Mammary epithelial cell (primary cell): ENCODE measurements at places on chromosomes 12 and 14. TPM values are rescaled to one million over a fixed set of nuclear protein-coding genes. Genes with fewer than 3 reads are reported as not detected.

The KLHL33 gene
- not detected for polyA plus RNA-seq

The SLC38A4 gene
- 0.18 TPM for polyA plus RNA-seq

The KRT78 gene
- not detected for polyA plus RNA-seq

The SIRT4 gene
- polyA plus RNA-seq, result 0.77 TPM

The KRT2 gene
- polyA plus RNA-seq, result not detected

The KCNMB4 gene
- 0.83 TPM for polyA plus RNA-seq

The SERPINA9 gene
- polyA plus RNA-seq, result 0.08 TPM

The RNASE3 gene
- polyA plus RNA-seq, result not detected

The KRT83 gene
- 0.07 TPM for polyA plus RNA-seq

The COX8C gene
- polyA plus RNA-seq, result not detected

The HSPB8 gene
- polyA plus RNA-seq, result not detected

The SDR9C7 gene
- polyA plus RNA-seq, result not detected

The NEUROD4 gene
- not detected for polyA plus RNA-seq

The RAP1B gene
- 175 TPM for polyA plus RNA-seq

The SYNDIG1L gene
- not detected for polyA plus RNA-seq

The MANSC1 gene
- 2.5 TPM for polyA plus RNA-seq

The SERPINA5 gene
- 0.22 TPM for polyA plus RNA-seq

The YBX3 gene
- polyA plus RNA-seq, result 369 TPM

The TESPA1 gene
- polyA plus RNA-seq, result not detected

The TMCC3 gene
- polyA plus RNA-seq, result 9.3 TPM

The MYH6 gene
- polyA plus RNA-seq, result not detected

The OR4K14 gene
- not detected for polyA plus RNA-seq

The TRIAP1 gene
- 42.7 TPM for polyA plus RNA-seq

The BCL11B gene
- polyA plus RNA-seq, result 2.0 TPM

The PTMS gene
- 199 TPM for polyA plus RNA-seq

The FOXM1 gene
- 38.5 TPM for polyA plus RNA-seq

The TSPAN8 gene
- not detected for polyA plus RNA-seq

The CACNA2D4 gene
- polyA plus RNA-seq, result not detected

The NANOG gene
- polyA plus RNA-seq, result not detected

The LTBR gene
- polyA plus RNA-seq, result 119 TPM

The GLIPR1L1 gene
- polyA plus RNA-seq, result not detected

The WSCD2 gene
- polyA plus RNA-seq, result not detected

The DAO gene
- polyA plus RNA-seq, result not detected

The CCDC177 gene
- polyA plus RNA-seq, result not detected

The RNASE7 gene
- 30.9 TPM for polyA plus RNA-seq

The MMP14 gene
- 351 TPM for polyA plus RNA-seq

The SRRM4 gene
- not detected for polyA plus RNA-seq

The ADIPOR2 gene
- 35.8 TPM for polyA plus RNA-seq

The AHSA1 gene
- polyA plus RNA-seq, result 224 TPM

The NPAS3 gene
- polyA plus RNA-seq, result 0.01 TPM

The DCAF5 gene
- 35.6 TPM for polyA plus RNA-seq

The RFC5 gene
- polyA plus RNA-seq, result 32.6 TPM

The TMEM121 gene
- polyA plus RNA-seq, result 1.9 TPM

The KRT75 gene
- polyA plus RNA-seq, result 3.1 TPM

The NELL2 gene
- 0.07 TPM for polyA plus RNA-seq

The RNASE1 gene
- not detected for polyA plus RNA-seq

The PTHLH gene
- polyA plus RNA-seq, result 246 TPM

The OTOGL gene
- not detected for polyA plus RNA-seq
